Urinary bladder (tissue), 4 donors: ENCODE measurements at places on chromosomes 7 and 10.

DNA sequence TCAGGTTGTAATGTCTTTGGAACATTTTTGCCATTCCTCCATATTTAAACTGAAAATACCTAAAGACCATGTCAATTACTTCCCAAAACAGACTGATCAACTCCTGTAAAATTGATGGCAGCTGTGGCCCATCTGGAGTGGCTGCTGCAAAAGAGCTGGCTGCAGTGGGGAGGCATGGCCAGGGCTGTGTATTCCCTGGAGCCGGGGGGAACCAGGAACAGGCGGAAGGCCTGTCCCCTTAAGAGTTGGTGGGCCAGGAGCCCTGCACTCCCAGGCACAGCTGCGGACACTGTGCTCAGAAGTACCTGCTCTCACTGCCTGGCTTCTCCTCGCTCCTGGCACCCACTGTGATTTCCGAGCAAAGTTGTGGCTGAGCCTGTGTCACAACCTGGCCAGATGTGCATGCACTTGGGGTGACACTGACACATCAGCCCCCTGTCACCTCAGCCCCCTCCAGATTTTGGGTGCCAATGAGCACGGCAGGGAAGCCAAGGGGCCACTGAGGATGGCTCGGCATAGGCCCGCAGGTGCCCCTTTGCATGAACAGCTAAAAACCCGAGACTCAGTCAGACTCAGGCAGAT lies 116.1 kb downstream of the DGKB start:
- DNase-seq, result no peak

DNA sequence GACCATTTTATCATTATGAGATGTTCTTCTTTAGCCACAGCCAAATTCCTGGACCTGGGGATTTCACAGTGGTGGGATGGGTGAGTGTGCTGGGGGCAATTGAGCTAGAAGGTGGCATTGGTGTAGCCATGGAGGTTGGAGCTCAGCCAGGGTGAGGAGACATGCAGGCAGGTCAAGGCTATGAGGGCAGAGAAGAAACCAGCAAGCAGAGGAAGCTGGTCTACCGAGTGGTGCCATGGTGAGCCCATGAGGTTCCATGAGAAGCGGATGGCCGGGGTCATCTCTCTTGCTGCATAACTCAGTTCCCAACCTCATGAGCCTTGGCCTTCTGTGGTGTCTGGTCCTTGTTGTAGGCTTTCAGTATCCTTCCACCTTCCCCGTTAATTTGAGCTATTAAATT lies 91.4 kb downstream of the CARD11 start:
- DNase-seq, result no peak

DNA sequence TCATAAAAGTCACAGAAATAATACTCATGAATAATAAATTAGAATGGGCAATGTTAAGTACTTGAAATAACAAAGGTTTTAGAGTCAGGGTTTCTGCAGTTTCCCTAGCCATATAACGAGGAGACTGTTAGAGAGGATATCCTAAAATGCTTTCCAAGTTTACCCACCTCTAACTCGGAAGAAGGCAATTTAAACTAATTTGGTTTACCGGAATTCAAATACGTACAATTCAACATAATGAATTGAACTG lies 351 bp upstream of the RPS24 start:
- DNase-seq, result no peak

DNA sequence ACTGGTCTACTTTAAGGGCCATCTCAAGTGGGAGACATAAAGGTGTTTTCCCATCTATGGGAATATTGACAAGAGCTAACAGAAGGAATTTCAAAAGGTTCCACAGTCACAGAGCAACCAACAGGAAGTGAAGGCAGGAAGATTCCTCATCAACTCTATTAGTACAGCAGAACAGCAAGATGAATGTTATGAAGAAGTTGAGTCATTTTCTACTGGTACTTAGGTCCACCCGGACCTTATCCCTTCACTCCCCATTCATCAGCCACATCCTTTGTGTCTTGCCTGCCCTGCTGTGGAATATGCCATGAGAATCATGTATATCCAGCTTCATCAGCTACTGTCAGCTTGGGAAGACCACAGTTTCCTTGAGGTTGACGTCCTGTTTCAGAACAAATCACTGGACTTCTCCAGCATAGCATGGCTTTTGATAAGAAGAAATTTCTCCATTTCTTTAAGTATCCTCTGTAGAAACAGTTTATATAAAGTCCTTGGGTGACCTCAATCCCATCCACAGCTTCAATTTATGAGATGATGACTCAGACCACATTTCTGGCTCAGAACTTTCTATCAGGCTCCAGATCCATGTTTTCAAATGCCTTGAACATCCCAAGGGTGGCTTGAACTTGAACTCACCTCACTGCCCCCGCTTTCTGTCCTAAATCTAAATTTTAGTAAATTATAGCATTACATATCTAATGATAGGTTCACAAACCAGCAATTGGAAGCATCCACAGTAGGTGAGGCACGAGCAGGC lies 84.9 kb upstream of the AGK start:
- DNase-seq, result no peak
